ENCODE measurements at places on chromosomes 2 and 18. TPM values are rescaled to one million over a fixed set of nuclear protein-coding genes. Genes with fewer than 3 reads are reported as not detected.

GRCh38 chr2:85753525-85754312, at the start of gene ATOH8:
ATOH8 (plus strand) TSS chr2:85753991; CDS start chr2:85754190, 199 bp downstream.
- DNase-seq = peak; percentile 82

- DNase-seq = no peak
Measured at GRCh38 chr2:11527001-11527400, 6.8 kb upstream of the GREB1 start.

- DNase-seq = no peak
Measured at GRCh38 chr2:241209271-241209670, 20.8 kb downstream of the ANO7 start.

GRCh38 chr18:68940754-68941153, 142.9 kb downstream of the CCDC102B start:
- DNase-seq = no peak

DNA sequence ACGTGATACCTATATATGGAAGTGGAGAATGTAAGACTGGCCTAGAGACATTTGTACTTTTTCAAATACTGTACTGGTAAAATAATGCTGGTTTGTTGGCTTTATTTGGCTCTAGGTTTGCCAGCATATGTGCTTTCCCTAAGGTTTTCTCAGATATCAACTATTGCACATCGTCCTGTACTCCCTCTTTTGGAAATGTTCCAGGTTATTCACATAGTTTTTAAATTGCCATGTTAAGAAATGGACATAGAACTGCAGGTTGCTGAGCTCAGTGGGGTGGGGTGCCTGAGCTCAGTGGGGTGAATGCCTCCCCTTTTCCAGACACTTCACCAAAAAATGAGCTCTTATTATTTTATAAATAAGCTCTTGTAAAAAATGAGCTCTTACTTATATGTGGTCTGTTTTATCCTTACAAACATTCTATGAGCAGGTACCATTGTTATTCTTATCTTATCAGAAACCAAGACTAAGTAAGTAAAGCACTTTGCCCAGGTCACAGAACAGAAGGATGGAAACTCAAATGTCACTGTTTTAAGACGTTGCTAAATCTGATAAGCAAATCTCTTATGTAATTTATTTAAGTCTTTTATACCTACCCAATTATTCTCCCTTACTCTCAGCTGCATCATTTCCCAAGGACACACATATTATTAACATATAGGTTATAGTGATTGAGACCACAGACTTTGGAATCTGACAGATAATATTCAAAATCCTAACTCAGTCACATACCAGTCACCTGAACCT, 99.0 kb downstream of the CPS1 start:
- DNase-seq = no peak

DNA sequence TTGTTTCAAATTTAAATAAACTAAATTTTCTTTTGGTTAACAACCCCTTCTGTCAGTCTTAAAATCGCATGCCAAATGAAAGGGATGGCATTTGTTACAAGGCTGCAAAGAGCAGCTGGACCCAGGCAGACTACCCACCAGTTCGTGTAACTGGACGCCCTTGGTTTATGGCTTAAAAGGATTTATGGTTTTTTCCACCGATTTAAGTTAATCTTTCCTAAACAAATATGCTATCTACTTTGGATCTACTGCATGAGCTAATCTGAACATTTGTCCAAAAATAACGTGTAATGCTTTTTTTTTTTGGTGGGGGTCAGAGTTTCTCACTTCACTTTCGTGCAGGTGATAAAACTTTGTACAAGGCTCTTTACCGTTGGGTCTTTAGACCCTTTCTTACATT, 62.9 kb downstream of the DIS3L2 start:
- no peak for DNase-seq

- DNase-seq = no peak
Measured at GRCh38 chr2:173347305-173348168, 7.1 kb upstream of the CDCA7 start.

DNA sequence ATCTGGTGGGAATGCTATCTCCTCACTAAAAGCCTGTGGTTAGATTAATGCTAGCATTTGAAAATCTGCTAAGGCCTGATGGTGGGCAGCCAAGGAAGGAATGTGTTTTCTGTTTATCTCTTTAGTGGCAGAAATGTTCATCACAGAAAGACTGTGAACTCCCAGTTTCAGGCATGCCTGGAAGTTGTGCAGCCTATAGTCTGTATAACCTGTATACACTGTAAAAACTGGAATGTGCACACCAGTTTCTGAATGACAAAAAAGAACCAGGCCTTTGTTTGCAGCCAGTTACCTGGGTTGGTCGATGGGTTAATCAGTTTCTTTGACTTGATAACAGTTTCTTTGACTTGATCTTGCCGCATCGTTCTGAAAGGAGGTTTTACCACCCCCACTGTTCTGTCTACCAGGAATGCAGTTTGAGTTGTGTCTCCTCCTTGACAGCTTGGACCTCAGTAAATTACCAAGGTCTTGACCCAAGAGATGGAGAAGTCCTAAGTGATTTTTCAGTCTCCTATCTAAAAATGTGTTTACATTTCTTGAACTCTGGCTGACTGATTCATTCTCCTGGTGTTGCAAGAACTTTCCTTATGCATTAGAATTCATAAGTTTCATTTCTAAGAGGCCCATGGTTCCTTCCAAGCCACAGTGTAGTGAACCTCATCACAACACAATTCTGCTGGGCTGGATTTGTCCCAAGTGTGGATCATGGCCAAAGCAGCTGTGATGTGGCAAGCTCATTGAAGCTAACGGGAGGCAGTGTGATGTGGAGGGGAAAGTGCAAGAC, 62.2 kb downstream of the KIAA2012 start:
- peak; percentile 77 for DNase-seq

- no peak for DNase-seq
Measured at GRCh38 chr2:229174794-229175496, 96.1 kb downstream of the PID1 start.

GRCh38 chr2:70897977-70898226, 37.8 kb upstream of the ATP6V1B1 start:
- DNase-seq = no peak

MAL gene
- 1.6 TPM for total RNA-seq

LHCGR gene
- total RNA-seq = 0.64 TPM

ERMN gene
- not detected for total RNA-seq

TLX2 gene
- not detected for total RNA-seq

YIPF4 gene
- 59.4 TPM for total RNA-seq

ICA1L gene
- total RNA-seq = 9.2 TPM

MAP4K4 gene
- total RNA-seq = 76.5 TPM

XIRP2 gene
- 829 TPM for total RNA-seq

CDH20 gene
- total RNA-seq = not detected

CYP27A1 gene
- total RNA-seq = 5.8 TPM

STPG4 gene
- not detected for total RNA-seq

Data from heart right ventricle (tissue), 16 donors.